Fibroblast of skin of abdomen (primary cell): ENCODE measurements at places on chromosomes 16 and 17.

GRCh38 chr16:80693553-80693952 lies 110.8 kb downstream of the CDYL2 start:
- no peak for DNase-seq

DNA sequence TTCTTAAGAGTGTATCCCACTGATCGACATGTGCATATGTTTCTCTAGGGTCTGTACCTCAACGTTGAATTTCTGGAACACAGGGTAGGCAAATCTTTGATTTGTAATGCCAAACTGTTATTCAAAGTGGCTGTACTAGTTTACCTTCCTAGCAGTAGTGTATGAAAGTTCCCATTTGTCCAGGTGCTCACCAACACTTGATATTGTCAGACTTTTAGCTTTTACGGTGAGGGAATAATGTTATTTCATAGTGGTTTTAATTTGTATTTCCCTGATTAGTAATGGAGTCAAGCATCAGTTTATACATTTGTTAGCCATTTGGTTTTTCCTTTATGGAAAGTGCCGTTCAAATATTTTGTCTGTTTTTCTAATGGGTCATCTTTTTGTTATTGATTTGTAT lies 20.3 kb downstream of the GSDMB start:
- no peak for DNase-seq

DNA sequence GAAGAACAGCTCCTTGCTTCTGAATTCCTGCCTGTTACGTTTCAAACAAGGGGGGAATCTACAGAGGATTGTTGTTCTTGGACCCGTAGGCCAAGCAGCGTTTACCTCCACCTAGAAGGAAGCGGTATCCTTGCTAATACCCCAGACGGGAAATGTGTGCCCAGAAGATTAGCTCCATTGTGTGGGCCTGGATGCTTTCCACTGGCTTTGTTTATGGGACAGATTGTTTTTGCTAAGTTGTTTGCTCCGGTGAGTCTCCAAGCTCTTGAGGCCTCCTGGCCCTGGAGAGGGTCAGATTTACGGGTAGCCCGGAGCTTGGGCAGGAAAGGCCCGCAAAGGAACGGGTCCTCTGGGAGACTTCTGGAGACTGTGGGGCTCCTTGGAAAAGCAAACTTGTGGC lies 28.4 kb upstream of the MRTFB start:
- no peak for DNase-seq

- DNase-seq, result peak; percentile 28
Measured at GRCh38 chr17:76997981-76998531, 129.9 kb downstream of the MGAT5B start.

DNA sequence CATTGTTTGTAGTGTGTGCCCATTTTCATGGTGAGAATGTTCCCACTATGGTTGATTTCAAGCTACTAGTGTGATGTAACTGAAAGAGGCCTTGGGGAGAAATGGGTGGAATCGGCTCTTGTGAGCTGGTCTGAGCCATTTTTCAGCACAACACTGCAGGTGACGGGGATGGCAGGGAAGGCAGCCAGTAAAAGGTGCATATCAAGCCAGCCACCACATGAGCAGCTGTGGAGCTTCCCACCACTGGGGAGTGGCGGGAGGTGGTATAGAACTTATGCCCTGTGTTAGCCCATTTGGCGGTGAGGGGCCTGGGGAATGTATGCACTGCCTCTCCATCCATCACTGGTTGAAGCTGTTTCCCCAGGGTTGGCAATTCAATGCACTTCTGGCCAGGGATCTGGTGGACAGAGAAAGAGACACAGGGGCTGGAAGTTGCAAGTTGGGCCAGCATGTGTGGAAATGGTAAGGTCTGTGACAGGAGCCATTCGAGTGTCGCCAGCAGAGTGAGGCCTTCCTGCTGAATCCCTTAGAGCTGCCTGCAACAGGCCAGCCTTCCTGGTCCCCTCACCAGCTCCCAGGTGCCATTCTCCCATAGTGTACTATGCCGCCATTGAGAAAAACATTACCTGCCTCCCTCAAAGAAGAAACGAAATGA lies 31.7 kb upstream of the BRD7 start:
- no peak for DNase-seq

- no peak for DNase-seq
Measured at GRCh38 chr17:48566717-48567116, 11.4 kb downstream of the HOXB4 start.
